NCI-H1930 (cell line): ENCODE measurements at places on chromosomes 12 and 14.

GRCh38 chr12:113838896-113839295 lies 127.2 kb downstream of the RBM19 start:
- no peak for DNase-seq

GRCh38 chr12:68332728-68333630 lies 817 bp upstream of the MDM1 start:
- DNase-seq: no peak

- DNase-seq: no peak
Observed at GRCh38 chr12:50188241-50188781, 21.1 kb upstream of the CERS5 start.

DNA sequence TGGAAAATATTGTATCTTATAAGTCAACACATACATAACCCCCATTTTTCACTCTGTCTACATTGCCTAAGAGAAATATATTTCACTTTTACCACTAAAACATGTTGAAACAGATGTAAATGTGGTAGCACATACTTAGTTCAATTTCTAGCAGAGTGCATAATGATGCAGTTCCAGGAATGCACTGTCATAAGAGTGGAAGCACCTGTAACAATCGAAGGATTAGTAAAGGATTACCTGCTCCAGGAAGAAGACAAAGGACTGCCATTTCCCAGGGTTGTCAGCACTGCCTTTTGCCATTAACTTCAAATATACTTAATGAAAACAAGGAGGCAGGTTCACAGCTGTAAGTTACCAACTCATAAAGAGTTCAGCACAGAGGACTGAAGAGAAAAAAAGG lies 24.6 kb downstream of the DAD1 start:
- no peak for DNase-seq

- DNase-seq: no peak
Observed at GRCh38 chr14:53814392-53814791, 142.2 kb downstream of the BMP4 start.

- no peak for DNase-seq
Observed at GRCh38 chr12:77256956-77257355, 191.6 kb upstream of the E2F7 start.

GRCh38 chr12:124928095-124928911 lies 13.9 kb upstream of the UBC start:
- DNase-seq: no peak

DNA sequence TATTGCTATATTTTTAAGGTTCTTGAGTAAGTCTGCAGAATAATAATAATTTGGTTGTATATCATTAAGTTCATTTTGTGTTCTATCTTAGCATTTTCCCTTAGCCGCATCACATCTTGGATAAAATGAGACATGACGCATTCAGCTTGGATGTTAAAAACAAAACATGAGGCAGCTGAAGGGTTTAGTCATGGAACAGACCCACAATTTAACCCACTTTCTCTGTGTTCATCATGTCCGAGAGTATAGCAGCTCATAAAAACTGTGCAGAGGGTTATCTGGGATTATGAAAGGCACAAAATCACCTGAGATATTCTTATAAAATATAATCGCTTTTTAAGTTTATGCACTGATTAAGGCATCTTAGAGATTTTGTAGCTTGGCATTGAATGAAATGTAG lies 219.3 kb downstream of the TRHDE start:
- no peak for DNase-seq

GRCh38 chr12:46271863-46272262 lies 3.0 kb upstream of the SLC38A1 start:
- no peak for DNase-seq

DNA sequence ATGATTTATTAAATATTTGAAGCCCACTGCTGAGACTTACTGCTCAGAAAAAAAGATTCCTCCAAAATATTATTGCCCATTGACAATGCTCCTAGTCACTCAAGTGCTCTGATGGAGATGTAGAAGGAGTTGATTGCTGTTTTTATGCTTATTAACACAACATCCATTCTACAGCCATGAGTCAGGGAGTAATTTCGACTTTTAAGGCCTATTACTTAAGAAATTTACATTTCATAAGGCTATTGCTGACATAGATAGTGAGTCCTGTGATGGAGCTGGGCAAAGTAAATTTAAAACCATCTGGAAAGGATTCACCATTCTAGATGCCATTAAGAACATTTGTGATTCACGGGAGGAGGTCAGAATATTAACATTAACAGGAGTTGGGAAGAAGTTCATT lies 5.2 kb downstream of the KCNJ8 start:
- DNase-seq: no peak

GRCh38 chr12:113173081-113173698 lies 12.1 kb downstream of the DDX54 start:
- no peak for DNase-seq

- DNase-seq: no peak
Observed at GRCh38 chr12:96077081-96077480, 41.7 kb upstream of the LTA4H start.

- no peak for DNase-seq
Observed at GRCh38 chr12:47818467-47819137, 1.1 kb downstream of the HDAC7 start.

DNA sequence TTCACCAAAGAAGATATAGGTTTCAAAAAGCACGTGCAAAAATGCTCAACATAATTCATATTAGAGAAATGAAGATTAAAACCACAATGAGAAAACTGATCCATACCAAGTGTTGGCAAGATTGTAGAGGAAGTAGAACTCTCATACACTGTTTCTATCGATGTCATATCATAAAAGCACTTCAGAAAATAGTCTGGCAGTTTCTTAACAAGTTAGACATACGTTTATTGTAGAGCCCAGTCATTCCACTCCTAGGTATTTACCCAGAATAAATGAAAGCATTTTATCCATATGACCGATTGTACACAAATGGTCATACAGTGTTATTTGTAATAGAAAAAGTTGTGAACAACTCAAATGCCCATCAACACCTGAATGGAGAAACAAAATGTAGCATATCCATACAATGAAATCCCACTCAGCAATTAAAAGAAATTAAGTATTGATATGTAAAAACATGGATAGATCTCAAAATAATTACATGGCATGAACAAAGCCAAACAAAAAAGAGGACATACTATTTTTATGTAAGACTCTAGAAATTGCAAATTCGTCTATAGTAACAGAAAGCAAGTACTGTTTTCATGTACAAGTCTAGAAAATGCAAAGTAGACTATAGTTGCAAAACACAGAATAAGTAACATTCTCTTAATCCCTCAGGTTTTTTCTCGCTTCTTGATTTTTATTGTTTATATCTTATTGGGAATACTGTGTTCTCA lies 41.0 kb downstream of the USP15 start:
- no peak for DNase-seq

DNA sequence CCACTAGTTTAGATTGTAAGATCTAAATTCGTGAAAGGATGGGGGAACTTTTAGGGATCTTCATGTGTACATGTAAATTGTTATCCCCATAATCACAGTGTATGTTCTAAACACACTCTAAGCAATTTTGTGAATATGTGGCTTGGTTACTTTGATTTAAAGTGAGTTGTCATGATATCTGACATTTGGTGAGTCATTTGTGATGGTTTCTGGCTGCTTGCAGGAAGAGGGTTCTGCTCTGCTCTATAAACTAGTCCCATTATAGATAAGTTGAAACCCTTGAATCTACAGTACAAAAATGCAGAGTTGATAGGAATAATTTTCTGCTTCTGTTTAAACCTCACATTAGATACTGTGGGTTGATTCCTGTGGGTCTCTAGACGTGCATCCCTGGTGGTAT lies 14.8 kb downstream of the GUCY2C start:
- no peak for DNase-seq

- DNase-seq: no peak
Observed at GRCh38 chr14:89616425-89616824, 199.4 kb upstream of the FOXN3 start.

GRCh38 chr14:22227084-22227483 lies 361.9 kb downstream of the DAD1 start:
- no peak for DNase-seq

- DNase-seq: no peak
Observed at GRCh38 chr14:33714527-33715226, 236.2 kb downstream of the EGLN3 start.

GRCh38 chr14:77124345-77125280 lies 17.0 kb downstream of the ZDHHC22 start:
- no peak for DNase-seq

GRCh38 chr12:120584343-120585149 lies 3.3 kb upstream of the POP5 start:
- DNase-seq: no peak

- DNase-seq: no peak
Observed at GRCh38 chr12:93762912-93763553, 85.9 kb downstream of the CRADD start.

DNA sequence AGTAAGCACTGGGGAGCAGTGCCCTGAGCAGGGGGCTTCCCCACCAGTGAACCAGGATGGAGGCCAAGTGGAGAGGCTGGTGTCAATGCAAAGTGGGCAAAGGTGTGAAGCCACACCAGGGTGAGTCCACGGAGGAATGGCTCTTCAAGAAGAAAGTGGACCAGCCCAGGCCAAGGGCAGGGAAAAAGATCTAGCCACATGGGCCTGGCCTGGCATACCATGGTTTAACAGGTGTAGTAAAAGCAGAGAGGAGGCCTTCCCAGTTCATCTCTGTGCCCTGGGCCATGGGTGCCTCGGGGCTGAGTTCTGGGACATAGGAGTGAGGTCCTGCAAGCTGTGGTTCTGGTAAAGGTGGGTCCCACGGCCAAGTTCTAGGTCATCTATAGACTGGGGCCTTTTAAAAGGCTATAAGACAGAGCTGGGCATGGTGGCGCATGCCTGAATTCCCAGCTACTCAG lies 153.4 kb downstream of the DPF3 start:
- DNase-seq: no peak

DNA sequence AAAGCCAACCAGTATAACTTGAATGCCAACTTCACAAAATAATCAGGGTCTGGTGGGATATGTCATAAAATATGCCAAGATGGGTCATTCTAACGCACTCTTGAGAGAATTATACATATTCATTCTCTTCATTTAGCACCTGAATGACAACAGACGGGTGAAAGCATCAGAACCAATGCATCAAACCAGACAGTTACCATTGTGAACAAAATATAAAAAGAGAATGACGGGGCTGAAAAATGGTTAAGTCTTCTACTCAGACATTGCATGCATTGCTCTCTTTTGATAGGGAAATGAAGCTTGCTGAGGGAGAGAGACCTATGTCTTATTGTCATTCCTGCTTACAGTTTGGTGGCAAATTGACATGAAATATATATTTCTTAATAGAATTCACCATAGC lies 702.1 kb downstream of the NOVA1 start:
- no peak for DNase-seq

DNA sequence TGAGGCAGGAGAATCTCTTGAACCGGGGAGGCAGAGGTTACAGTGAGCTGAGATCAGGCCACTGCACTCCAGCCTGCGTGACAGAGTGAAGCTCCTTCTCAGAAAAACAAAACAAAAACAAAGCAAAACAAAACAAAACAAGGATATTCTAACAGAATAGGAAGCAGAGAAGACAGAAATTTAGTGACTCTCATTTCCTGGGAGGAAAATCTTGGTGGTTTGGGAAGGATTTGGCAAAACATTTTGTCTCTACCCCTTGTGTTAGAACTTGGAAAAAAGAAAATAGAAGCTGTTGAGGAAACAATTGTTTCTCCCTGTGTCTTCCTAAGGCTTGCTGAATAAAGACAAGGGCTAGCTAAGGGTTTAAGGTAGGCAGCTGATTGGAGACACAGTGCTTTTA lies 79.7 kb upstream of the PTPRR start:
- no peak for DNase-seq

- no peak for DNase-seq
Observed at GRCh38 chr12:123232472-123232806, 502 bp downstream of the MPHOSPH9 start.

- DNase-seq: no peak
Observed at GRCh38 chr14:75522224-75522982, at the start of gene BATF. Gene BATF, plus strand, starts transcription at chr14:75522469. Its CDS starts 214 bp downstream, at chr14:75522683.

DNA sequence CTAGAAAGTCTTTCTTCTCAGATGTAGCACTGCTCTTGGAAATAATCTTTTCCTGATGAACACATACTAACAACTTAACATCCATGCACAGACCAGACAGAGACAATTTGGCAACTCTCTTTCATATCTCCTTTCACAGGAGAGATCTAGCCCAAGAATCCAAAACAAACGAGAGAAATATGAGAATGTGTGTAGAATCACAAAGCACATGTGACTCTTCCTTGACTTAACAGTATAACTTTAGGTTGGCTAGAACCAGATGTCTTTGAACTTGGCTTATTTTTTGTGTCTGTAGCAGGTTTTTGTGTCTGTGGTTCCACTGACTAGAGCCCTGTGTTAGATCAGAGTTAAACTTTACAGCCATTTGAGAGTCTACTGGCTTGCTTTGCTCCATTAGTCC lies 114.2 kb downstream of the STXBP6 start:
- DNase-seq: no peak

DNA sequence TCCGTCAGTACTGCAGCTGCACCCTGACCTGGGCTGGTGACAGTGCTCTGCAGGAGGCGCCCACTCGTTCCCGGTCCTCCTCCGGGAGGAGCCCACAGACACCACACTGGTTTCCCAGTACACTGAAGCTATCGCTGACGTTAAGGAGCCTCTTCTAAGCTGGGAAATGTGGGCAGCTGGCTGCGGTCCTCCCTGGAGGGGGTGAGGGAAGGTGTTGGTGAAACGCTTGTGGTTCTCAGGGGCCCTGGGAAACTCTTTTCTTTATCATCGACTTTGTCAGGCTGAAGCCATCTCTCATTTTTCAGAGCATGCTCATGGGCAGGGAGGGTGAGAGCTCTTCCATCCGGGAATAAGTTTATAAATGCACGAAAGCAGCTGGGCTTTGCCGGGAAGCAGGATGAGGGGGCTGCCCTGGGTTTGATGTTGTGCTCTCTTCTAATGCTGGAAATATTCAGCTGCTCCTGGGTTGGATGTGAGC lies 176.0 kb downstream of the CHST11 start:
- no peak for DNase-seq

DNA sequence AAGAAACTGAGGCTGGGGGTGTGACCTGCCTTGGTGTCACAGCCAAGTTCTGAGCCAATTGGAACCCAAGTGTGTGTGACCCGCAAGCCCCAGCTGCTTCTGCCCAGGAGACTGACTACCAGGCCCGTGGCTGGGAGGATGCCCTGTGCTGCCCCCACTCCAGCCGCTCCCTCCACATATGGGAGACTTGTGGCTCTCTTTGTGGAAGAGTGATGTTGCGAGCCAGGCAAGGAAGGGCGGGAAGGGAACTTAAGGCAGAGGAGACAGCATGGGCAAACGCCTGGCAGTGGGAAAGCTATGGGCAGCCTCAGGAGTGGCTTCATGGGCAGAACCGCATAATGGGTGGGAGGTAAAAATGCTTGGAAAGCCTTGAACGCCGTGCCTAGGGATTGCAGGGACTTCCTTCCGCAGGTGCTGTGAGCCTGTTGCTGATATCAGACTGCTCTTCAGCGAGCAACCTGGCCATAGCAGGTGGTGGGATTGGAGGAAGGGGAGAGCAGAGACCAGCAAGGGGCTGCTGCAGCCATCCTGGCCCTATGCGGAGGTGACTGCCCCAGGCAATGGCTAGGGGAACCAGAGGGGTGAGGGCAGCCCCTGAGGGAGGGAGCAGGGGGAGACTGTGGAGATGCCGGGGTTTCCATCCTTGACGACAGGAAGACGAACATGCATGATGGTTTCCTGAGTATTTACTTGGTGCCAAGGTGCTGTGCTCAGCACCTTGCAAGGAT lies 115.7 kb downstream of the LGMN start:
- DNase-seq: no peak

- no peak for DNase-seq
Observed at GRCh38 chr12:80810874-80811273, 94.2 kb downstream of the MYF5 start.
